NCI-H226 (cell line): ENCODE measurements at places on chromosomes 2 and 18.

DNA sequence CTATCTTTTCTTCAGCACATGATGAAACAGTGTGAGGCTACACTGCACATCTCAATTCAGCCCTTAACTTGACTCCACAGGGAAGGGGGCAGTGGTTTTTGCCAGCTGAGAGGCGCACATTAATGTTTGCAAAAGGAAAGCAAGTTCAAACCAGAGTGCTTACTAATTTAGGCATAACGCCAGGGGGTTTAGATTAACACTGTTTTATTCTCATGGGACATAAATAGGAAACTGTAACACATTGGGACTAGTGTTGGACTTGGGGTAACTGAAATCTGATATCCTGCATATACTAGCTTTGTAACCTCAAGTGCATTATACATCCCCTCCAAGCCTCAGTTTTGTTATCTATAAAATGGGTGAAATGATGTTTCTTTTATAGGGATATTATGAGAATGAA lies 821.2 kb upstream of the ID2 start:
- no peak for DNase-seq

DNA sequence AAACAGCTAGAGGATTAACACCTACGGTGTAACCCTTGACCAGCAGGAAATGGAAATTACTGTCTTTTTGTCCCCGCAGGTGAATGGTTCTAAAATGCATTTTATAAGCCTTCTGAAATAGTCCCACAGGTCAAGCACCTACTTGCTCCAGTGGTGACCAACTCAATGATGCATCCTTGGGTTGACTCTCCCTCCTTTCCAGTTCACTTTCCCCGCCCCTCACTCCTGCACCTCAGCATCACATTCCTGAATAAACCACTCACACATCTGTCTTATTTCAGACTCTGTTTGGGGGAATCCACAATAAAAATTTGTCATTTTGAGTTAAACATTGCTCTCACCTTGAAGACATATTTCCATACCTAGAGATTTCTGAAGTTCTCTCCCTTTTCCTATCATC lies 446.0 kb upstream of the TNP1 start:
- DNase-seq, result no peak

GRCh38 chr2:186379052-186379451 lies 107.0 kb upstream of the ZC3H15 start:
- peak; percentile 66 for DNase-seq

DNA sequence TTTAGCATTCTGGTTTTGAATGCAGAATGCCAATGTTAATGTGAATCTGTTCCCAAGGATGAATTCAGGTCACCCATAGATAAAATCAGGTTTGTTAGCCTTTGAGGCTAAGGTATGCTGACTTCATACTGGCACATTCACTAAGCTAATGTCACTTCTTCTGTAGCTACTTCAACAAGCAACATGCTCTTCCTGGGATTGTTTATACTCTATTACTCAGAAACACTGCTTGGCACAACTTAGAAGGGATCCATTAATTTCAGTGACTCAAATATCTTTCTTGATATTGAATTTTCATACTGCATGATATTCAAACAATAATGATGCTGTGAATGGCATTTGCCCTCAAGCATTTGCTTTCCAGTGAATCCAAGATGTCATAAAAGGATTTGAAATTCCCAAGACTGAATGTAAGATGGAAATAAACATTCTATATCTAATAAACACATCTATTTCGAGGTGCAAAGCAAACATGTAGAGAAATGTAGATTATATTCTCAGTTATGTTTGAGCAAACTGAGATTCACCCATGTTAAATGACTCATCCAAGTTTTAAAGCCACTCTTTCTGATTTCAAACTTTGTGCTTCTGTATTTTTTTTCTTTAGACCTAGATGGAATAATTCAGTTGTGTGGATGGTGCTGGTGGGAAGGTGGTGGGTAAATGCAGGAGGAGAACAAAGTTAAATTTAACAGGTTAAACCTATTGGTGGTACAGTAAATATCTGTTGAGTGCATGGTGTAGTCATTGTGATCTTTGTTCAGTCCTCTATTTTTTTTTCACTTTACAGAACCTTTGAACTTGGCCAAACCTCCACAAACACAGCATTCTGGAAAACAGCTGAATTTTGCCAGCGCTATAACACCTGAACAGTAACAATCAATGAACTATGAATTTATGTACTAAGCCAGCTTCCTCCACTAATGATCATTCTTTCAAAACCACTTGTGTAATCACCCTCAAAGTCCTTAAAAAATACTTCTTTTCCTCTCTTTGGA lies 162.1 kb upstream of the XIRP2 start:
- no peak for DNase-seq

DNA sequence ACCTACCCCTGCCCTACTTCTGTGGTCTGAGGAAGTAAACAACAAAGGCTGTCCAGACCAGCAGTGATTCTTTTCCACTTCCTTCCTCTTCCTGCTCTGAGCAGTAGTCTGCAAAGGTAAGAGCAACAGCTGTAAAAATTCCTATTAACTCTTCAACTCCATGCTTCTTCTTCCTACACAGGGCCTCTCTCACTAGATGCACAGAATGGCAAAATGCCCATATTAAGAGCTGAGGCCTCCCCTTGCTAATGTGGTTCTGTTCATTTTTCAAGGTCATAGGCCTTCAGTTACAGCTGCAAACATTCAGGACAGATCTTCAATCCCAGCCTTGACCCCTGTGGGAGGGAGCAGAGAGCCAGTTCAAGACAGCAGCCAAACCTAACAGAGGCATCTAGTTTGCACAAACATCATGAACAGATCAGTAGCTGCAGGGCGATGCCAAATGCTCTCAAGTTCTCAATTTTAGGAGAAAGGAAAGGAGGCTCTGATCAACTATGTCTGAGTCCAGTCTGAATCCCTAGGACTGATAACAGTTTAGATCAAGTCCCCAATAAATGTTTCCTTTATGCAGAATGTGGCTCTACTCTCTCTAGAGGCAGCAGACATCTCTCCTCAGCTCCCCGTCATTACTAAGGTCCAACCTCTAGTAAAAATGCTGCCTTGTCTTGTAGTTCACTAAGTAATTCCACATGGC lies 20.9 kb downstream of the SLC40A1 start:
- no peak for DNase-seq

GRCh38 chr18:6719910-6720683 lies 9.4 kb upstream of the ARHGAP28 start:
- peak; percentile 47 for DNase-seq

GRCh38 chr2:215358312-215358845 lies 46.5 kb downstream of the ATIC start:
- no peak for DNase-seq

- DNase-seq, result no peak
Observed at GRCh38 chr2:16223841-16224177, 283.5 kb downstream of the MYCN start.

DNA sequence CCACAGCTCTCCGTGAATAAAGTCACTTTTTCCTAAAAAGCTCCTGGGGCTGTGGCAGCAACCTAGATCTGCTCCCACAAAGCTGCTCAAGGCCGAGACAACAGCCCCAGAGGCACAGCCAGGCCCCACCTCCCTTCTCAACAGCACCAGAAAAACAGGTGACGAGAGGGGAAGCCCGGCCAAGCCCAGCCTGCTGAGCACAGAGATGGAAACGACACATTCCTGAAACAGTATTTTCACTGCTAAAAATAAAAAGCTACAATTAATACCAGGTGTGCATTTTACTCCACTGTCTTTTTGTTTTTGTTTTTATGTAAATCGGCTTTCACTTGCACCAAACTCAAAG lies 199.3 kb downstream of the HDAC4 start:
- DNase-seq, result no peak
